ENCODE measurements at places on chromosomes 12 and 14.

GRCh38 chr14:34671716-34672115 lies 41.8 kb upstream of the SNX6 start:
- DNase-seq, result no peak

GRCh38 chr12:94970560-94970959 lies 32.9 kb downstream of the NDUFA12 start:
- no peak for DNase-seq

DNA sequence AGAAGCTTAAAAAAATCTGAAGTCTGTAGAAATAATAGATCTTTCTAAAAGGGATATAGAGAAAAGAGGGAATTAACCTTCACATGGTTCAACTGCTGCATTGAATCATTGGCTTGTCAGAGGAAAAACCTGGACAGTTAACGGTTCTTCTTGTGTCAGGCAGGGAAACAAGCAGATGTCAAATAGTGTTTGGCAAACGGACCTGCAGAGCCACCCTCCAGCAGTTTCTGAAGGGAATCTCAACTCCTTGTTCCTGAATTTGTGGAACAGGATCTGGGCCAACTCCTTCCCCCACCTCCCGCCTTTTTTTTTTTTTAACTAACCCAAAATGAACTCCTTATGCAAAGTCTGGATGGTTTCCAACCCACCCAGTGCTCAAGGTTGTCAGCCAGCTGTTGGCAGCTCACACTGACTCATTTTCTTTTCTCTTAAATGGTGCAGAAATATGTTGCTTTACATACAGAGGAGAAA lies 187.3 kb downstream of the CAND1 start:
- DNase-seq, result peak; percentile 30

DNA sequence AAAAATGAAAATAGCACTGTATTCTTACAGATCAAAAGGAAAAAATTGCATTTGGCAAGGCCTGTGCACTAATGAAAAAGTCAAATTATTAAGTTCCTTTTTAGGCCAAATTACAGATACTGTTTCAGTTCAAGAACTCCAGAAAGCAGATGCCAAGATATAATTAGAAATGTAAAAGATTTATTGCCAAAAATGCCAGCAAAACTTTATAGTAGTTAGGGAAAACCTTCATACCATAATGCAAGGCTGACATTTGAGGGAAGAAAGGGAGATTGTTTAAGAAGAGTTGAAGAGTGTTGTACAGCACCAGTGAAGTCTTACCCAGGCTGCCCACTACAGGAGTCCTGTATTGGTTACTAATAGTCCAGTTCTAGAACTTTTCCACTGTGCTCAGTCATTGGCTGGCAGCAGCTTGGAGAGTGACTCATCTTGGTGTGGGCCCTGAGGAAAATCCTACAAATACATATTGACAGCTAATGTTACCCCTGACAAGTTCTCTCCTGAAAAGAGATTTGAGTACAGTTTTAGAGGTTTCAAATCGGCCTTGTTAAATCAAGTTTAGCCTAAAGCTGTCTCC lies 600.4 kb downstream of the C12orf50 start:
- DNase-seq, result no peak

DNA sequence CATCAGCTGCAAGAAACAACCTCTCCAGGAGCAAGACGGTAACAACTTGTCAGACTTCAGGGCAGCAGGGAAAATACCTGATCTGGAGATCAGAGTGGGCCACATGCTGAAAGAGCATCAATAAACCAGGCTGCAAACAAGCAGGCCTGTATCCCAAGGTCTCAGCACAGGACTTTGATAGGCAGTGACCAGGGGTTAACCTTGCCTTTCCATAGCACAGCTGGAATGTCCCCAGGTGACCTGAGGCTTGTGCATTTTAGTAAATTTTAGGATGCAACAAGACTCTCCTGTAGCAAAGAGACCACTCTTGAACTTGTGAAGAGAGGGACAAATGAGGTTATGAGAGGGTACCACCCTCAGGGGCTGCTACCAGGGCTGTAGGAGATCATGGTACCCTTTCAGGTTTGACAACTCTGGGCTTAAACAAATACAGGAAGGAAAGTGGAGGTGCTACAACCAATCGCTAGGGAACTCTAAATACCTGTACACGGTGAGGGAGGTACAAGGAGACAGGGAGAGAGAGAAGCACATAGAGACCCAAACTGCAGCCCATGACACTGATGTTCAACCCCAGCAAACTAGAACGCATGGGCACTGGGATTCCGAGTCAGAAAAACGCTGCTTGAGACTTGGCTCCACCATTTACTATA lies 95.4 kb upstream of the EVL start:
- no peak for DNase-seq

DNA sequence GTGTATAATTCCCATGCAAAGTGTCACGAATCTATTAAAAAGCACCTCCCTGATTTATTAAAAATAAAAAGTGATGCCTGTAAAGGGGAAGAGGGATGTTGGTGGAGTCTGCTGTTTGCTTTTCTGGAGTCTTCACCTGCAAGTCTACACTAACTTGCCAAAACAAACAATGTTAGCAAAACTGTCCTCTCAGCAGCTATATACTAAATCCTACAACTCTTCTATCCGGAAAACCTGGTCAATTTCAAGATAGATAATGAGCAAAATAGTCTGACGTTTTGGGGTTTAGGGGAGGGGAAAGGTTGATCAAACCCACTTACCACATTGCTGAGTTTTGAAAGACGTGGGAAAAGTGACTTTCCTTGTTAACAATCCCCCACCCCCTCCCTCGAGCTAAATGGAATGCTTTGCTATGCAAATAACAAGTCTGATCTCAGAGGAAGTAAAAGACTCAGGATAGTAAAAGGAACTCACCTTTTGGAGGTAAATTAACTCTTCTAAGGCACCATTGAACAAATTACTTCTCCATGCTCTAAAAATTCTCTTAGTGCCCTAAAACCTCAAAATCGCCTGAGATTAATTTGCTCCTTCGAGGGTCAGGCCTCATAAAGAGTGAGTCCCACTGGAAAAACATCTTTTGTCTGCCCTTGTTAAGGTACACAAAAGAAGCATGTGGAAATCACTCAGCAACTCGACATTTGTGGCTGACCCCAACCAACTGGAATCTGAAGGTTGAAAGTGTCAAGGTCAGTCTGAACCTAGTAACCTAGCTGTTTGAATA lies 13.5 kb downstream of the BMP4 start:
- DNase-seq, result no peak

- DNase-seq, result no peak
Observed at GRCh38 chr12:116138364-116138763, 139.1 kb downstream of the MED13L start.

GRCh38 chr12:56282030-56282429 lies 15.3 kb downstream of the COQ10A start:
- no peak for DNase-seq

- no peak for DNase-seq
Observed at GRCh38 chr12:857611-858010, 91.9 kb downstream of the RAD52 start.

GRCh38 chr12:48189331-48190125 lies 6.1 kb downstream of the CCDC184 start:
- DNase-seq, result peak; percentile 44

DNA sequence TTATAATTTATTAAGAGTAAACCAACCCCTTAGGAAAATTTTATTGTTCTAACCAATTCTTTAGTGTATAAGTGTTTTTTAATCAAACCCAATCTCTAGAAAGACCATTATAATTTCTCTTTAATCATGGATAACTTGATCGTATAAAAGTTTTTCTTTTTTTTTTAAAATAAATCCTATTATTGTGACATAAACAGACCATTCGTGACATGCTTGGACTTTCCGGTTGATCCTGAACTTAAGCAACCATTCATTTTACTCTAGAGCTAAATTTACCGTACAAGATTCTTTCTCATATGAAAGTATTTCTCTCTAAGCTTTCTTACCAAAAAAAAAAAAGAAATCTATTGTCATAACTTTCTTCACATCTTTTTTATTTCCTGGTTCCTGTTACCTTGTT lies 32.6 kb upstream of the SLC38A4 start:
- DNase-seq, result no peak

DNA sequence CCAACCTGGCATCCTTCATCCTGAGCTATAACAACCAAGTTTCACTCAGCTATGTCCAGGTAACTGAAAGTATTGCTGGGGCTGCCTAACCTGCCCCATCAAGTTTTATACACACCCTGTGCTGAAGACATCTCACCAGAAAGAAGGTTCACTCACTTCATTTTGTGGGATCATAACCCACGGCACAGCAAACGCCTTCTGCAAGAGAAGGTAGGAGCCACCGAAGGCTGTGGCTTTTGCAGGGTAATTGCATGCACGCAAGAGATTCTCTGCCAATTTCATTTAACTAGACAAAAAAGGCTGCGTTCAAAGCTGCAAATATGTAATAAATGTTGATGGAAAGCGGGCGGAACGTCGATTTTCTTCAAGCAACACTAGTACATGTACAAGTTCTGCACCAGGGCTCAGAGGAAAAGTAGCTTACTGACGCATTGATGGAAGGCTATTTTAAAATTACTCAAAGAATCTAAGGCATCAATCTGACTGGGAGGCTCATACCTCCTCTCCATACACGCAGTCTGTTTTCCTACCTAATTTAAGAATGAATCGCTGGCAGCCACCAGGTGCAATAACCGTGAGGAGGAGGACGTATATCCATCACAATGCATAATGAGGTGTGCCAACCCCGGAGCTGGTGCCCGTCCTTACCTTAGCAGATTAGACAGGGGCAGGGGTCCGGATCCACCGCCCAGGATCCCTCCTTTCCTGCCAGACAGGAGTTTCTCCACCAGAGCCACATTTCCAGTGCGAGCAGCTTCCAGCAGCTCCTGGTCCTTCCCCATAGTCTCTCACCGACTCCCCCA lies 1.1 kb downstream of the ANKS1B start:
- no peak for DNase-seq

DNA sequence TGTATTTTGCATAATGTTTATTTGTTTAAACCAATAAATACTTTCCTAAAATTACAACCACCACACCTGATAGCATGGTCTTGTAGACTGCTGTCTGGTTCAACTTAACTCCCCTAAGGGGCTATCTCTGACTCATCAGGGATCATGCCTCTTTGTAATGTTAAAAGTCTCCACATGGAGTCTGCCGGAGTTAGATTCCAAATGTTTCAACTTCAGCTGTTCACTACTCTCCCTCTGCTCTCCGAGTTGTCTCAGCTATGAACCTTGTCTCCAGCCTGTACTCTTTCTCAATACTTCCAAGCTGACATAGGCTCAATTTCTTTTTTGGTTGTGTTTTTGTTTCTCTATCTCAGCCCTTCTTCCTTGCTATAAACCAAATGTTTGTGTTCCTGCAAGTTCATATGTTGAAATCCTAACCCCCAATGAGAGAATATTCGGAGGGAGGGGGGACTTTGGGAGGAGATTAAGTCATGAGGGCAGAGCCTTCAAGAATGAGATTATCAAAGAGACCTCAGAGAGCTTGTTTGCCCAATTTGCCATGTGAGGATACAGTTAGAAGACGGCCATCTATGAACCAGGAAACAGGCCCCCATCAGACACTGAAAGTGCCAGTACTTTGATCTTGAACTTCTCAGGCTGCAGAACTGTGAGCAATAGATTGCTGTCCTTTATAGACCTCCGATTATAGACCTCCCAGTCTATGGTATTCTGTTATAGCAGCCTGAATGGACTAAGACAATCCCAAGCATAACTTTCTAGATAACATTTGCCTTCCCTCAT lies 858.2 kb downstream of the VRK1 start:
- no peak for DNase-seq

GRCh38 chr12:54421175-54421878 lies 2.3 kb upstream of the ITGA5 start:
- DNase-seq, result no peak

DNA sequence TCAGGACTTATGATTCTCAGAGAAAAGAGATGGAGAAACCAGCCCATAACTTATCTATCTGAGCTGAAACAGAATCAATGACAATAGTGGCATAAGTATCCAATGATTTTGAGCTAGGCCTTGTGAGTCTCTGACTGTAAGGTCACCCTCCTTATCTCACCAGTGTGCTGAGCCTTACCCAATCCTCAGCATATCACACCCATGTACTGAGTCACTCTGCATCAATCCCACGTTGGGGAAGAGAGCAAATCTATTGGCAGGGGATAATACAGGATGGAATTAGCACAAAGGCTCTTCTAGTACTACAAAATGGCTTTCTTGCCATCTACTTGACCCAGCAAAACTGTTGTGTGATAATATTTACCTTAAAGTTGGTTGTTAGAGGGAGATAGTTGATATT lies 997.8 kb downstream of the NRXN3 start:
- DNase-seq, result no peak

- DNase-seq, result no peak
Observed at GRCh38 chr12:25472453-25472852, 80.6 kb downstream of the LMNTD1 start.

- DNase-seq, result no peak
Observed at GRCh38 chr14:31380106-31380505, 40.2 kb downstream of the HEATR5A start.

DNA sequence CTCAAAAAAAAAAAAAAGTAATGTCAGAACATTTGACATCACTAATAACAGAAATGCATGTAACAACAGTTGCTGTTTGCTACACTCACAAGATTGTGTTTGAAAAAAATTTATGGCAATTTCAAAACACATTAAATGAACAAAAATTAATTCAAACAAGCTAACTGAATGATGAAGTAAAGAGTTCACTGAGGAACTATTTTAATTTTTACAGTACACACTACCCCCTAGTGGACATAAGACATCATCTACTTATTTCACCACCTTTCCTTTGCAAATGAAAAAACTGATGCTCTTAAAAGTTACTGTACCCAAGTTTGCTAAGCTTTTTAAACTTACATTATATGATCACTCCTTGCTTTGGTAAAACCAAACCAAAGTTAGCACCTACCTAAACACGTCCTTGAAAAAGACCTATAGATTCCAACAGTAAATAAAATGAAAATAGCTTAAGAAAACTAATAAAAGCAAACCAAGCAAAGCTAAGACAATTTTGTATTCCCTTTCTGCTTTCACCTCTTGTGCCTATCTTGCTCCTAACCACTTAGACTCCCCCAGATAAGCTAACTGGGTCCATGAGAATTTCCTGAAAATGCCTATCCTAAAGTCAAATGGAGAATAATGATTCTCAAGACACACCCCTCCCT lies 22.2 kb downstream of the UBE2N start:
- DNase-seq, result no peak

DNA sequence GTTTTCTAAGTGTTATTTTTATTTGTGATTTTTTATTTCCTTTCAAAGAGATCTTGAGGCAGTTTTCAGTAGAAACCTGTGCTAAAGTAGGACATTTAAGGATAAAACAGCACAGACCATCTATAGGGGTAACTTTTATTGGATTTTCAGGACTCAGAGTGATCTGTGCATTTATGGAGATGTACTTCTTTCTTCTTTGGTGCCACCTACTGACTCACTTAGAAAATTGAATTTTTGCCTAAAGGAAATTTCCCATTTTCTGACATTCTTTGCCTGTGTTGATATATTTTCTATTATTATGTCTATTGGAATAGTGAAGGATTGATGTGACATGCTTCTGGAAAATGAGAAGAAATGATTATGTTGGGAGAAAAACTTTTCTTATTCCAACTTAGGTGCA lies 113.0 kb downstream of the UNC79 start:
- no peak for DNase-seq

DNA sequence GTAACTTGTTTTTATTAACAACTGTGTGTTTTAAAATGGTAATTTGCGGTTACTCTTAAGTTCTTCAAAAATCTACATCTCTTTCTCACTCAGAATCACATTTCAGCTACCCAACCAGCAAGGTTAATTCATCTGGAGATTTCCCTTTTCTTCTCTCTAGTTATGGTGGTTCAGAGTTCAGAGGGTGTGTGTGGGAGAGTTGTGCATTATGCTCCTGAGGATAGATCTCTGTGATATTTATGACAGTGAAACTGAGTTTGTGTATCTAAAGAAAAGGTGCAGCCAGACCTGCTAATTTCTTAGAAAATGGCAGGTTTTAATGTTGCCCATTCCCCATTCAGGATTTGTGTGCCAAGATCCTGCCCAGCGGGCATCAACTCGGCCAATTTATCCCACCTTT lies 73.8 kb downstream of the TTLL5 start:
- no peak for DNase-seq

Measured in keratinocyte (primary cell).